Dermis microvascular lymphatic vessel endothelial cell (primary cell): ENCODE measurements at places on chromosomes 1 and 21. TPM values are rescaled to one million over a fixed set of nuclear protein-coding genes. Genes with fewer than 3 reads are reported as not detected.

DNA sequence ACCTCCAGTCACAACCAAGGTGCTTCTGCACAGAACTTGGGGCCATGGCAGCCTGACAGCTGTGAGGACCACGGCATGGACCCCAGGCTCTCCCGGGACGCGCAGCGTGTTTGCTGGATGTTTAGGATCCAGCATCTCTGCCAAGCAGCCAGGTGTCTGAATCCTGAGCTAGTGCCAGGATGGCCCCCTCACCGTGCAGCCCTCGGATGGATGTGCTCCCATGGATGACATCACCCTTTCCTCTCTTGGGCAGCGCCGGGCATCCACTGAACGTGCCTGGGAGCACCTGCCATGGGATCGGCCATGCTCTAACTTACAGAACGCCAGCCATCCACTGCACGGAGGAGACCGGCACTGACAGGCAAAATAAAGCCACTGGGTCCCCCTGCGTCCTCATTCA, 53.9 kb downstream of the PRDM15 start:
- no peak for DNase-seq

DNA sequence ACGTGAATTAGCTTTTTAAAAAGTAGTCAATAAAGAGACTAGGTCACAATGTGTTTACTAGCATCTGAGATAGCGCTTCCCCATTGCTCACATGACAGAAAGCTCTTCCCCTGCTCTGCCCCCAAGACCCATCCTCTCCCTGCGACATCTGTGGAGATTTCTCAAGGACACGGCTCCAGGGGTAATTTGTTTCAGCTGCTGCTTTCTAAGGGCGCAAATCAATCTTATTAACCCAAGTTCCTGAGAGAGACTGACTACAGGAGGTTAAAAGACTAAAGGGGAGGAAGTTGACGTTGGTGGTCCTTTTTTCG, at the start of gene MYOCOS:
TSS of gene MYOCOS (plus strand) at position 92 of the 311 bp plus-strand sequence. CDS start 1,641 bp downstream, outside the sequence.
- DNase-seq, result no peak

Gene LELP1
- total RNA-seq, result not detected in 2 replicates

Gene DUSP10
- total RNA-seq, result 2.6 and 7.8 TPM in 2 replicates

Gene ABCG1
- 62.9 and 141 TPM in 2 replicates for total RNA-seq

- no peak for DNase-seq
These were observed 79.6 kb downstream of the UCHL5 start for GRCh38 chr1:192979542-192979941.

- DNase-seq, result no peak
These were observed 35.4 kb downstream of the ACOT7 start for GRCh38 chr1:6358144-6358624.

Gene CD52
- not detected in 2 replicates for total RNA-seq

- DNase-seq, result no peak
These were observed 5.7 kb downstream of the SLC19A1 start for GRCh38 chr21:45536301-45537081.

DNA sequence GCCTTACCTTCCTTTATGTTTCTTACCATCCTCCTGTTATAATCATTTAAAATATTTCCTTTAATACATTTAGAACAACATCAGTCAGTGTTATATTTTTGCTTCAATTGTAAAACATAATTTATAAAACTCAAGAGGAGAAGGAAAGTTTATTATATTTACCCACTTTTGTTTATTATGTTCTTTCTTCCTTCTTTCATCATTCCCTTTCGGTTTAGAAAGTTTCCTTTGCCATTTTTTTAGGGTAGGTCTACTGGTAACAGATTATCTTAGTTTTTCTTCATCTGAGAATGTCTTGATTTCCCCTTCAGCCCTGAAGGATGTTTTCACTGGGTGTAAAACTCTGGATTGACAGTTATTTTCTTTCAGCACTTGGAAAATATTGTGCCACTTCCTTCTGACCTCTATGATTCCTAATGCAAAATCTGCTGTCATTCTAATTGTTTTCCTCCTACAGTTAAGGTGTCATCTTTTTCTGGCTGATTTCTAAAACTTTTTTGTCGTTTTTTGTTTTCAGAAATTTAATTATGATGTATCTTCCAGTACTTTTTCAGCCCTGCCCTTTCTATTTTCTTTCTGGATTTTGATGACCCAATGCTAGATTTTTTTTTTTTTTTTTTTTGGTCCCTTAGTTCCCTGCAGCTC, 25.0 kb downstream of the PTPN22 start:
- no peak for DNase-seq

GRCh38 chr21:41396558-41397075, 29.4 kb upstream of the MX1 start:
- DNase-seq, result no peak

Gene FNDC5
- 0.25 and 0.51 TPM in 2 replicates for total RNA-seq

GRCh38 chr1:109993885-109994284, 9.3 kb downstream of the AHCYL1 start:
- DNase-seq, result no peak

DNA sequence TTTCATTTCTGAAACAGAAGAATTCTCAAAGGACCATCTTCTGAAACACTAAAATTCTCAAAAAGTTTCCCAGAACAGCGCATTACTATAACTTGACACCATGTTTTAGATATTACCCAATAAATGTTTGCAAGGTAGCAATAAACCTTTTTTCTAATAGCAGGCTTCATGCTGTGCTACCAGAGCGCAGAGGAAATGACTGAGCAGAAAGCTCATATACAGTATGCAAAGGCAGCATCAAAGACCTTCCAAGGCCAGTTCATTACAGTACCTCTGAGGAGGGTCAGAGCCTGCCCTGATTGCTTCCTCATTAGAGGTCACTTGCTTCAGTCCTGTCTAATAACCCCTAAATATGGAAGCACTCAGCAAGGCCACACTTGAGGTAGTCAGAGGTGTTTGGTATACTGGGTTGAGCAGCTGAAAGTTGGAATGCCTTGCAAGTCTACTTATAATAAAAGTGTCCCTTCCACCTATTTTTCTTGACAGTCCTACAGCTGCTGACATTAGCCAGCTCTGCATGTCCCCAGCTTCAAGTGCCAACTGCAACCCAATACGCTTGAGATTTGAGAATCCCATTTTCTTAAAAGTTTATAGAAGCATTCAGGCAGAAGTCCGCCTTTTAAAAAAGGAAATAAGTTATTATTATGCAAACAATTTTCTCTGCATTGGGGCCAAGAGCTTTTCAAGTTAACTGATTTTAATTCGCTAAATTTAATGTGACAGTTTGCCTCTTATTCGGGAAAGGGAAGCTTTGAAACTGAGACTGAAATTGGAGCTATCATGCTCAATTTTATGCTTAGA, 207.2 kb downstream of the ZC3H11B start:
- DNase-seq, result no peak

Gene FAM78B
- 0.26 and 0.38 TPM in 2 replicates for total RNA-seq

DNA sequence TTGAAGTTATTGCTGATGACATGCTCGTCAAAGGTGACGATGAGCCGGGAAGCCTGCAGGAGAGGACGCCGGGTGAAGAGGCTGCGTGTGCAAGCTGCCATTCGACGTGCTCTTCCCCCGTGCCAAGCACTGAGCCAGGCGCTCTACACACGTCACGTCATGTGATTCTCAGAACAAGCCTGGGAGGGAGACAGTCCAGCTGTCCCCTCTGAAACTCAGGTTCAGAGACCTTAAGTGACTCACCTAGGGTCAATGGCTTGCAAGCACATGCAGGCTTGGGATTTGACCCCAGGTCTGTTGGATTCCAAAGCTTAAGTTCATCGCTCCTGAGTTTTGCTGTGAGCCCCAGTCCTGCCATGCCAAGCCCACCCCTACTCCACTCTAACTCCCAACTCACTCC, 57.1 kb downstream of the RAP1GAP start:
- DNase-seq, result no peak

Gene PLPPR4
- under 0.01 TPM in 1 of 2 replicates, not detected in the other for total RNA-seq

Gene RALGPS2
- 22.5 and 30.1 TPM in 2 replicates for total RNA-seq

GRCh38 chr21:44353191-44353970, at the start of gene TRPM2:
Gene TRPM2, plus strand, starts transcription at chr21:44353621. Its CDS starts 80 bp downstream, at chr21:44353701.
- DNase-seq, result no peak

Gene TCHHL1
- not detected in 2 replicates for total RNA-seq

- no peak for DNase-seq
These were observed 48.8 kb downstream of the TENT5C start for GRCh38 chr1:117654493-117655219.

Gene ANXA9
- total RNA-seq, result not detected in 2 replicates

- no peak for DNase-seq
These were observed 1.4 kb upstream of the S100A16 start for GRCh38 chr1:153614189-153614900.
